Right ventricle myocardium inferior (tissue), 1 donor: ENCODE measurements at places on chromosomes 2 and 18.

DNA sequence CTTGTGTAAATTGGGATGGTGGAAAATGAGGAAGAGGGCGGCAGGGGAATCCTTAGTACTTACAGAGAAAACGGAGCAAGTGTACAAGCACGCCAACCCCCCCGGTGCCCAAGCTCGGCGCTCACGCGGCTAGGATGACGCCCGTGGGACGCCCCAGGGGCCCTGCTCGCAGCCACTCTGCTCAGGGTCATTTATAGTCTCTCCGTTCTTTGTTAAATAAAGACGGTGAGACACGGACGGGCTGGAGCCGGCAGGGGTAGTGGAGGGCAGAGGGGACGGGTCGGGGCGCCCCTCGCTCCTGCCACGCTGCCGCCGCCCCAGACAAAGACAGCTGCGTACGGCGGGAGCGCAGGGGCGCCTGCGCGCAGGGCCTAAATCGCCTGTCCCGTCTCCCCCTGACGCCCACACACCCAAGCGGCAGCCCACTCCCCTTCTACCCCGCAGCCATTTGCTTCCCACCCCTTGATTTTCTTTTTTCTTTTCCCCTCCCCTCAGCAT lies 37.8 kb downstream of the PCBP1 start:
- DNase-seq = peak; percentile 87

DNA sequence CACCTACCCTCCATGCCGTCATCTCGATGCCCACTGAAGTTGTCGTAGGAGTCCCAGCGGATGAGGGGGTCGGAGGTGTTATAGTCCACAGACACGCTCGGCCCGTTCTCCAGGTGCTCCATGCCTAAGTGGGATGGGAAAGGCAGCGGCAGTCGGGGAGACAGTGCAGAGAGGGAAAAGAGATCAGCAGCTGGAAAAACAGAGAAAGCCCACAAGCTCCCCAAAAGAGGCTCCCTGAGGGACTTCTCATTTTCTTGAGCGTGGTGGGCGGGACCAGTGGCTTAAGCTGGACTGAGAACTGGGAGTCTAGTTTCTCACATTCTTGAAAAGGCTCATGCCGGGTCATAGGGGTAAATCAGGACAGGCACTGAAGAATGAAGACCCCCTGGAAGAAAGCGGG lies 121.9 kb downstream of the TNS1 start:
- peak; percentile 77 for DNase-seq

- DNase-seq = no peak
These were observed 21.0 kb downstream of the AGAP1 start for GRCh38 chr2:235514627-235515363.

GRCh38 chr18:49227441-49228165 lies 232.8 kb downstream of the DYM start:
- no peak for DNase-seq

GRCh38 chr2:101512993-101513392 lies 38.1 kb upstream of the RFX8 start:
- DNase-seq = no peak

DNA sequence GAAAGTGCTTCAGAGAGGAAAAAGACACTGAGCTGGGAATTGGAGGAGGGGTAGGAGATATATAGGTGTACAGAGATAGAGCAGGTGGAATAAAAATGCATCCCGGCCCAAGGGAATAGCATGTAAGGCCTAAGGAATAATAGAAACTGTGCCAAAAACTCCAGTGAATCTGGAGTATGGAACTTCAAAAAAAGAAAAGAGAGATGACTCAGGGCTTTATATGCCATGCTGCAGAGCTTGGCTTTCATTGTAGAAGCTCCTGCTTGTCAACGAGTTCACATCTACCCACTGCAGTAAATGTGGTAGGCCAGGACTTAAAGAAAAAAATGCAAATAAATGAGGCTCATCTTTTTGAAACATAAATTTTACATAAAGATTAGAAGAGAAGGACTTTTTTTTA lies 131.8 kb downstream of the MREG start:
- no peak for DNase-seq

GRCh38 chr18:34097312-34097711 lies 127.4 kb downstream of the NOL4 start:
- DNase-seq = no peak

GRCh38 chr2:164012581-164012980 lies 276.8 kb upstream of the FIGN start:
- DNase-seq = no peak

- no peak for DNase-seq
These were observed 27.1 kb downstream of the PID1 start for GRCh38 chr2:229243890-229244560.

DNA sequence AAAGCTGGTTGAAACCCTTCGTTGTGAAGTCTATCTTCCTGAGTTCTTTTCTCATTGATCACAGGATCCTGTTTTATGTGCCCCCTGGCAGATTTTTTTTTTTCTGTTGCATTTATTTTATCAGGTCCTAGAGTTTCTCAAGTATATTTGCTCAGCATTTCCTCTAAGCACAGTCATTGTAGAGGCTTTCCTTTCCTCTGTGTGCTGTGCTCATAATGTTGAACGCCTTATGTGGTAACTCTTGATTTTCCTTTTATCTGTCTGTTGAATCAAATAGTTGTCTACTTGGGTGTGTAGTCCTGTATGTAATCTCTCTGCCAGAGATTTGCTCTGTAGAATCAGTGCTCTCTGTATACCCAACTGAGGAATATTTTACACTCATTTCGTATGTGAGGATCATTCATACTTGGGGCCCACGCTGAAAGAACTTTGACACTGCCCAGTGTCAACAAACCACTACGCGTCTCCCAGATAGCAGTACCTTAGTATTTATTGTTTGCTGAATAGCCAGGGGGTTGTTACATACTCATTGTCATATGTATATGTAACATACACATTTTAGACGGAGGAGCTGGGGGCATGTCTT lies 118.2 kb downstream of the CTNNA2 start:
- DNase-seq = no peak

- no peak for DNase-seq
These were observed 139.2 kb upstream of the MYO3B start for GRCh38 chr2:170038734-170039133.

DNA sequence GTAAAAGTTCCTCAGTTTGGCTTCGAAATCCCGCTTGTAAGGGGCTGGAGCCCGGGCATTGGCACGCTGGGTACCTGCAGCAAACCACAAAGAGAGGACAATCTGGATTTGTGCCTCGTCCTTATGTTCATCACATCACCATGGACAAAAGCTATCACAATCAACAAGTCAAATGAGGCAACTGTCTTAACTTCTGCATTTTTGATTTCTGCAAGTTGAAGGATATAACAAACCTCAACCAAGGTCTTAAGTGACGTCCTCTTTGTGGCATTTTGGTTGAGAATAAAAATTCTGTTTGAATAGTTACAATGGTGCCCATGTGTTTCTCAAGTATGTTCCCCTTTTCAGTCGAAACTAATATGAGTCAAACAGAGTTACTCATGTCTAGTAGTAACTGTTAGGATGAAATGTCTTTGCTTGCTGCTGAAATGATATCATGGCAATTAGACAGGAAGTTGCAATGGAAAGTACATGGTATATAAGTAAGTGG lies 70.8 kb upstream of the STK17B start:
- peak; percentile 74 for DNase-seq

DNA sequence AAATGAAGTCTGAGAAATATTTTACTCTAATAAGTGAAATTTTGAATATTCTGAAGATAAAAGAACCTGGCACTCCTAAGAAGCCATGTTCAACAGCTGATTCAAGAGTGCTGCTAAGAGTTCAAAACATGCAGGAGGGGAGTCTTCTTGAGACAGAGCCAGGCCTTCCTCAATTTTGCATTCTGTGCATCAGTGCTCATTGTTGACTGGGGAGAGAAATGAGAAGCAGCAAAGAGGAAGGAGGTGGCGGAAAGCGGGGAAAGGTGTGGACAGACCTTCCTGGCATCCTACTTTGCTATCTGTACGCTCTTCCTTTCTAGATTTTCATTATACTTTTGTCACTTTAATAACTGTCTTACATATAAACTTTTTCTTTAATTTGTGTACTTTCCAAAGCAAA lies 29.7 kb upstream of the TXNDC2 start:
- no peak for DNase-seq

DNA sequence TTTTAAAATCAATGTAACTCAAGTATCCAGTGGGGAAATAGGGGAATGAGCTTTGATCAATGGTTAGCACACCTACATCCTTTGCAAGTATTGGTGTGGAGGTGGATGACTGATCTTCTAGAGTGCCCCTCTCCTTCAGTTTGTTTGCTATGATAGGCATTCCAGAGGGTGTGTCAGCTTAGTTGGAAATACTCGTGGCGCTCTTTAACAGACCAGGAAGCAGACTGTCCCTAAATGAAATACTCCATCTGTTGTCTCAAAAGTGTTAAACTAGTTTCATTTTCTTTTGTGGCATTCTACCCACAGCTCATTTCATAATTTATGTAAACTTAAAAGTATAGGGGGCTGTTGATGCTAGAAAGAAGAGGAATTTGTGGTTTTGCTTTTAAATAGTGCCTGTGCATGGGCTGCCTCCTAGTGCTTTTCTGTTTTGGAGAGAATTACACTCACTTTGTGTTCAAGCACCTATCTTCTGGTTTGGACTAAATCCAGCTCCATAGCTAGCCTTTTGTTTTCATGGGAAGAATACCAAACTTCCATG lies 66.2 kb downstream of the STAT1 start:
- no peak for DNase-seq

GRCh38 chr18:45962866-45963265 lies 4.3 kb downstream of the EPG5 start:
- no peak for DNase-seq

DNA sequence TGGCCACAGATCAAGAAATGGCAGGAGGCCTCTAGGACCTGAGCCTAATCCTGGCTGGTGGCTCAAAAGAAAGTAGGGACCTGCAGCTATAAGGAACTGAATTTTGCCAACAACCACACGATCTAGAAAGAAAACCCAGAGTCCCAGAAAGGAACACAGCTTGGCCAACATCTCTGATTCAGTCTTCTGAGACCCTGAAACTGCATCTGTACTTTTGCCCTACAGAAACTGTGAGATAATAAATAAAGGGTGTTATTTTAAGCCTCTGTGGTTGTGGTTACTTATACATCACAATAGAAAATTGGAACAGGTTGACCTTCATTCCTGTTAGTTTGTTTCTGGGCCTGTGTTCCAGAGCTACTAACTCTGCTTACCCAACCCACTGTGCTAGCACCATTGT lies 356.8 kb upstream of the ST6GAL2 start:
- no peak for DNase-seq

- no peak for DNase-seq
These were observed 187.8 kb downstream of the FTCDNL1 start for GRCh38 chr2:199663157-199663556.

GRCh38 chr2:207328944-207329386 lies 163.2 kb upstream of the KLF7 start:
- DNase-seq = no peak

DNA sequence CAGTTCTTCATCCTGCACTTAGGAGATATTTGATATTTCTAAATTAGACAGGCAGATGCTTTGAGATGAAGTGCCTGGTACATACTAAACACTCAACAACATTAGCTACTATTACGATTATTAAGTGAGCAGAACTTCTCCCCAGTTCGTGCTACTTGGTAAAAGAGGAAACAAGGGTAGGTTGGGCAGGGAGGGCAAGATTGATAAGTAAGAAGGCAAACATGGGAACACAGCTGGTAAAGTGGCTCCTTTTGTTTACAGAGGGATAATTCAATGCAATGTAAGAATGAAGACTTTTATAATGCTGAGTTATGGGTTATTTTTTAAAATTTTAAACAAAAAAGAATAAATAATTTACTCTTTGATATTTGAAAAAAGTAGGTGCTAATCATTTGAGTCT lies 15.9 kb upstream of the WIPF1 start:
- DNase-seq = no peak

GRCh38 chr2:24158131-24158530 lies 16.7 kb upstream of the FAM228A start:
- DNase-seq = no peak

DNA sequence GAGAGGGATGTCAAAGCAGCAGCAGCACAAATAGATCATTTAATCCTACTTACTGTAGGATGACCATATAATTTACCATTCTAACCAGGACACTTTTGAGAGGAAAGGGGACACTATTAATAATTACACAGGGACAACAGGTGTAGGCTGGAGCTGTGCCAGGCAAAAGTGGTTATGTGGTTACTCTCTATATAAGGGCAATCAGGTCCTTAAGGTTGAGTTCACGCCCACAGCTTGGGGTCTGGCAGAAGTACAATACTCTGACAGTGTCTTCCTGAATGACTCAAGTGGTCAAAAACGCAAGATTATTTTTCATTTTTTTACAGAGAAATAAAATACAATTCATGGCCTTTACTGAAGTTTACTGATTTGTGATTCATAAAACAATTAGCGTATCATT lies 2.8 kb downstream of the PREPL start:
- no peak for DNase-seq

DNA sequence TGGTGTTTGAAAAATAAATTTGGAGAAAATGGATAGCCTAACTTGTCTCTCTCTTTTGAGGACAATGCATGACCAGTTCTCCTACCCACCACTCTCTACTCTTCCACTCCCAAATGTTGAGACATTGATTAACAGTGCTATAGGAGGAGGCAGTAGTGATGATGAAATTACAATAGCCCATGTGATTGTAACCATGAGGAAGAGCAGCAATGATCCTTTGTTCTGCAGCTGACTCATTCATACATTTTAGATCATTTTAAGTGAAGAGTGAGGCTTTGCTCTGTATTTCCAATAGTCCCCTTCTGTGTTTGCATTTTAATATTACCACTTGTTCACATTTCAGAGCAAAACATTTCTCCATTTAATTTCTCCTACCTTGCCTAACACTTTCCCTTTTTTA lies 592.3 kb downstream of the THSD7B start:
- no peak for DNase-seq

DNA sequence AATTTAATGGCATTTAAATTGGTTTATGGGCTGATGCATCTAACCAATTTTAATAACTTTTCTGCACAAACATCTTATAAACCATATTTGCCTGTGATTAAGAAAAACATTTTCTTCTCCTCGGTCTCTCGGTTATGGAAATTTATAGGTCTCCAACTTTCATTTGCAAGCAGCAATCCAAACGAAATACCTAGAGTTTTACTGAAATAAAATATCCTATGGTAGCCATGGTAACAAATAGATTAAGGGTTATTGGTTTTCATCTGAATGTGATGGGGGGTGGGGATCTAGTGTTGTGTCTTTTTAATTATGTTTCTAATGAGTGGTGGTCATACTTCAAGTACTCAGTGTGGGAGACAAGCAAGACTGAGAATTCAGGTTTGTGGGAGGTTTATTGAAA lies 2.9 kb downstream of the KLHL29 start:
- no peak for DNase-seq

DNA sequence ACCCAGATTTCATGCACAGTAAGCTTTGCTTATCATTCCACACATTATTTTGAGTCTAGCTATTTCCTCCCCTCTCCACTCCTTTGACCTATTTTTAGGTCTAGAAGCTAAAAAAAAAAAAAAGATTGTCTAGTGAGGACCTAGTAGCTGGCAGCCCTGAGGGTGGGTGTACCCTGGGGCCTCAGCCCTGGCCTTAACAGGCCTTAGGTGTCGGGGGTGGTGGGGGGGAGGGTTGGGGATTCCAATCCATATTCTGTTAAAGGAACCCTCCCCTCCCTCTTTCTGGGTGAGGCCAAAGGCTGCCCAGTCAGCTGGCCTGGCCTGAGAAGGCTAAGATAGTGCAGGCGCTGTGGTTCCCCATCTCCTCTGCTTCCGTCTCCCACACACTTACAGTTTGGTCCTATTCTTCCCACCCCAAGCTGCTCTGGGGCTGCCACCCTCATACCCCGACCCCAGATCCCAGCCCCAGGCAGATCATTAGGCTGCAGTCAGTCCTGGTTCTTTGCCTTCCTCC lies 65.5 kb upstream of the HK2 start:
- no peak for DNase-seq
